CD4-positive, alpha-beta memory T cell (primary cell): ENCODE measurements at places on chromosomes 6 and 20.

DNA sequence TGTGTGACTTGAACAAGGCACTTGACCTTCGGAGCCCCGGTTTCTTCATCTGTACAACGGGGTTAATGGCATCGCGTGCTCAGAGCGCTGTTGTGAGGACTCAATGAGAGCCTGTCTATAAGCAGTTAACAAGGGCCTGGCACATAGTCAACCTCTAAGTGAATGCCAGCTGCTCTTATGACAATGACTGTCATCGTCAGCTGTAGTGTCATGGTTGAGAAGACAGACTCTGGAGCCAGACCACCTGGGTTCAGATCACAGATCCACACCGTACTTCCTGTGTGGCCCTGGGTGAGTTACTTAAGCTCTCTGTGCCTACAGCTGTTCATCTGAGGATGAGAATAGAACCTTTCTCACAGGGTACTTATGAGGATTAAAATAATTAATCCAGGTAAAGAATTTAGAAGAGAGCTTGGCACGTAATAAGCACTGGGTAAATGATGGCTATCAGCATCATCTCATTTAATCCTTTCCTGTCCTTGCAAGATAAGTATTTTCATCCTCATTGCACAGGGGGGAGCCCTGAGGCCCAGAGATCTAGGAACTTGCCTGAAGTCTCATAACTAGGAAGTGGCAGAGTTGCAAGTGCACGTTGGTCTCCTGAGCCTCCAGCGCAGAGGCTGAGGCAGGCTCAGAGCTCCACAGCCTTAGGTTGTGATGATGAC lies 105.3 kb downstream of the EYA2 start:
- no peak for DNase-seq

DNA sequence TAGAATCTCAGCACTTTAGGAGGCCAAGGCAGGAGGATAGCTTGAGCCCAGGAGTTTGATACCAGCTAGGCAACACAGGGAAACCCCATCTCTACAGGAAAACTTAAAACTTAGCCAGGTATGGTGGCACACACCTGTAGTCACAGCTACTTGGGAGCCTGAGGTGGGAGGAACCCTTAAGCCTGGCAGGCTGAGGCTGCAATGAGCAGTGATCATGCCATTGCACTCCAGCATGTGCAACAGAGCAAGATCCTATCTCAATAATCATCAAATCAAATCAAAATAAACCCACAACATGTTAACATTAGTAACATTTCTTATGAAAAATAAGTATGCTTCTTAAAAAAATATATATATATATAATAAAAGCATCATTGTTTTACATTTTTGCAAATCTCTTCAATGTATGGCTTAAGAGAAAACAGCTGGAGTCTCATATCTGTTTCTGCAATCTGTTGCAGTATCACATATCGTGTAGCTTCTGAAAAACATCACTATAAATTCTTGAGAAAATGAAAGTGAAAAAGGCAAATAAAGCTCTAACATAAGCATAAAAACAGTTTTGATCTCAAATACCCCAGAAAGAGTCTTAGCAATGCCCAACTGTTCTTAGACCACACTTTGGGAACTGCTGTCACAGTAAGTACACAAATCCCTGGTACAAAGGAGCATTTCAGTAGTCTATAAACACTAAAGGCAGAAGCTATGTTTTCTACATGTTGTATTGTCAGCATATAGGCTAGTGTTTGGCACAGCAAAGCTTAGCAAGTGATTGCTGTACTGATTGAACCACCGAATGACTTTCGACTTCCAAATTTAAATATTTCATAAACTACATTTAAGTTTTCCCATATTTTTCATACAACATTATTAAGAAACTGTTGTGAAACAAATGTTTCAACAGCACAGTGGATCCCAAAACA lies 8.0 kb downstream of the MMUT start:
- DNase-seq: no peak

DNA sequence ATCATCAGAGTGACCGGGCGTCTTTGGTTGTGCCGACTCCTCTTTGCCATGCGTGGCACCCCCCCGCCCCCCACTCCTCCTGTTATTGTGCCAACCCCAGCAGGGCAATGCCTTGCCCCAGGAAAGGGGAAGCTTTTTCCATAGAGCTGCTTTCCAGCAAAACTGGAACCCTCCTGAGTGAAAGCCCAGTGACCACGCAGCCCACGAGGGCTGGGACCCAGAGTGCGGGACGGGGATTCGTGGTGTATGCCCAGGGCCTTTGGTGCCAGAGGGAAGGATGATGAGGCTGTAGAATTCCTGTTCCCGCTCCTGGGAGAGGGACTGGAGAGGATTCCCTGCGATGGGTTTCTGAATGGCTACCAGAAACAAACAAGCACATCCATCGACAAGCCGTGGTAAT lies 116.8 kb upstream of the BACH2 start:
- no peak for DNase-seq

DNA sequence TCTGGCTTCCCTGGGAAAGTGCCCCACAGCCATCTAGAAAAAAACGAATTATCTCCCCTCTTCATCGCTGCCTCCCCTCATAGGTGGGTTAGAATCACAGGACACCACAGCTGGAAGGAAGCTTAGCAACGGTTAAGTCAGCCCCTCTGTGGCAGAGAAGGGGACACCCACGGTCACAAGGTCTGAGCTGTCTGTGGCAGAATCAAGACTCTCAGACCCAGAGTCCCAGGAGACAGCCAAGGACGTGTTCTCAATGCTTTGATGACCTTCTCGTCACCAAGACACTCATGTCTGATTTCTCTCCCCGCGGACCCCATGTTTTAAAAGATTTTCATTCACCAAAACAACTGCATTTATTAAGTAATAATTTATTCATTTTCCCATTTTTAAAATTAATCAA lies 221.5 kb downstream of the NRN1 start:
- DNase-seq: no peak

DNA sequence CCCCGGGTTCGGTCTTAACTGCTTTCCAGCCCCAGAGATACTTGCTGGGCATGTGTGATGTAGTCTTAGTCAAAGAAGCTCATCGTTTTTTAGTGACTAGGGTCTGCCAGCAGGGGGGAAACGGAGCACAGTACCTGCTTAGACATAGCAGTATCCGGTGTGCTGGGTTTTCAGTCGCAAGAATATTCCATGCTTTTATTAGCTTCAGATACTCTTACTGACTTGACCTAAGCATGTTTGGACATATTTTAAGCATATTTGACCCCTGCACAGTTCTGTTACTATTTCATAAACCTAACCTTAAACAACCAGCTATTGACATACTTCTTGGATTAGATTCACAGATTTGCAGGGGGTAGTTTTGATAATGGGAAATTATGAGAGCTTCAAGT lies 3.0 kb downstream of the E2F3 start:
- DNase-seq: peak; percentile 65

DNA sequence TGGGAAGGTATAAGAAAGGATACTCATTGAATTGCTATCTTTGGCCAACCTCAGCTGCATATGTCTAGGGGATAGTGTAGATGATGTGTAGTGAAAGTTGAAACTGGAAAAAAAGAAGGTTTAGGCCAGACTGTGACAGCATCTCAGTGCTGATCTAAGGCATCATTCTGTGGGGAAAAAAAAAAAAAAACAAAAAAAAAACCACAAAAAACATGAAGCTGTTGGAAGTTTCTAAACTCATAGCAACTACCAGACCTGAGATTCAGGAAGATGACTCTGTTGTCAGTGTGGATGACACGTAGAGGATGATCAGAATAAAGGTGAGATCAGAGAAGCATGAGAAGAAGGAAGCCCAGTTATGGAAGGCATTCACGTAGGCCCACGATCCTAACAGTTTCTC lies 100.8 kb upstream of the CNKSR3 start:
- no peak for DNase-seq

DNA sequence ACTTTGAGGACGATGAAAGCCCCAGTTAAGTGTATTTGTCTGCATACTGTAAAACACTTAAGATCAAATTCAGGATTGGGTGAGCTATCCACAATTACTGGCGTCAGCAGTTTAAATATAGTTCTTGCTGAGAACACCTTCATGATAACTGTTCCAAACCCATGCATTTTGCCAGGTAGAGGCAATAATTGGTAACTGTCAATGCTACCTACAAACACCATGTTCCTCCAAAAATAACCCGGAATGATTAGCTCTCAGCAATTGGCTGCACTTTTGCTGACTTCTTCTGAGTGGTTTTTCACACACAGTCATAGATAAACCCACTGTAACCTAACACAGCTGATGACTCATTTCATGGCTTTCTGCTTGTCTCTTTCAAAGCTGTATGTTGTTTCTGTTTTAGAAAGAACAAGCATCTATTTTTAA lies 1358.6 kb upstream of the GJE1 start:
- DNase-seq: no peak

GRCh38 chr20:36391456-36391855 lies 85.3 kb downstream of the DLGAP4 start:
- DNase-seq: no peak

- DNase-seq: no peak
These were observed 78.0 kb downstream of the MDGA1 start for GRCh38 chr6:37619641-37620040.

- DNase-seq: no peak
These were observed 211.4 kb upstream of the CDYL start for GRCh38 chr6:4564801-4565271.

GRCh38 chr6:125798734-125799508 lies 8.2 kb downstream of the NCOA7 start:
- no peak for DNase-seq

- DNase-seq: peak; percentile 14
These were observed 915 bp downstream of the TMEM63B start for GRCh38 chr6:44128020-44128917.

- DNase-seq: no peak
These were observed 811.3 kb downstream of the DHX35 start for GRCh38 chr20:39773380-39774000.

DNA sequence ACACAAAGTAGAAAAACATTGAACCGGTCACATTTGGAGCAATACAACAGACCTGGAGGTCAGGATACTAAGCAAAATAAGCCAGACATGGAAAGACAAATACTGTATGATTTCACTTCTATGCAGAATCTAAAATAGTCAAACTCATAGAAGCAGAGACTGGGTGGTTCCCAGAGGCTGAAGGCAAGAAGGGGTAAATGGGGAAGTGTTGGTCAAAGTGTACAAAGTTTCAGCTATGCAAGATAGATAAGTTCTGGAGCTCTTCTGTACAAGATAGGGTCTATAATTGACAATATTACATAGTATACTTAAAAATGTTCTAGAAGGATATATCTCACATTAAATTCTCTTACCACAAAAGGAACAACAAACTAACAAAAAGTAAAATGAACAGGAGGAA lies 70.3 kb downstream of the TMEM244 start:
- DNase-seq: no peak
